ENCODE measurements at places on chromosomes 11 and 22. TPM values are rescaled to one million over a fixed set of nuclear protein-coding genes. Genes with fewer than 3 reads are reported as not detected.

The FOLR2 gene
- total RNA-seq: not detected

The PGM2L1 gene
- total RNA-seq: 2.6 TPM

The ACTN3 gene
- 0.17 TPM for total RNA-seq

The NFAM1 gene
- under 0.01 TPM for total RNA-seq

The DCUN1D5 gene
- 47.3 TPM for total RNA-seq

The POU2AF1 gene
- total RNA-seq: not detected

The OR51Q1 gene
- not detected for total RNA-seq

The NLRP10 gene
- total RNA-seq: 0.99 TPM

The ZBTB16 gene
- total RNA-seq: under 0.01 TPM

The PRR33 gene
- not detected for total RNA-seq

The MPZL3 gene
- 0.29 TPM for total RNA-seq

The GSTT2B gene
- 6.3 TPM for total RNA-seq

The OLFML1 gene
- total RNA-seq: 26.8 TPM

The DNAJC24 gene
- 21.1 TPM for total RNA-seq

Measured in smooth muscle cell of trachea (primary cell).